ENCODE measurements at places on chromosomes 7 and 10.
A peak's percentile ranks its signal among the peaks of the same experiment; 100 is the strongest.

DNA sequence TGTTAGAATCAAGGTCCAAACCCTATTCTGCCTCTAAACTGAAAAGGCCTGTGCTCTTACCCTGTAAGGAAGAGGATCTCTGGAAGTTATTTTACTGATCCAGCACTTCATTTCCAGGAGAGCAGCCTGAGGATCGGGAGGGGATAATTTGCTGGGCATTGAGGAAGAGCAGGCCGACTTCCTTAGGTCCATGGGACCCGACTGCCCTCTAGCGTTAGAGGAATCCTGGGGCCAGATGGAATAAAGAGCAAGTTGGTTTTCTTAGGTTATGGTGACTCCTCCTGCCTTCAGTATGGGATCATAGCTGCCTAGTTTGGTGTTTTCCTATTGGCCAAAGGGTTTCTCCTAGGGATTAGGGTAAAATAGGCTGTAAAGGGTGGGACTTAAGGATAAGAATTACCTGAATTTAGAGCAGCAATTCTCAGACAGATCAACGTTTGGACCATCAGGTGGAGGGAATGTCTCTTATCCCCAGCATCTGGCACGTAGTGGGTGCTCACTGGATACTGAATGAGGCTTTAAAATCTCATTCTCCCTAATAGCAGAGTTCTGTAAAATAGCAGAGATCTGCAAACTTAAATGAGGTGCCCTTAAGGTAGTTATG, 40.0 kb upstream of the SORBS1 start:
- DNase-seq, result peak; percentile 87

DNA sequence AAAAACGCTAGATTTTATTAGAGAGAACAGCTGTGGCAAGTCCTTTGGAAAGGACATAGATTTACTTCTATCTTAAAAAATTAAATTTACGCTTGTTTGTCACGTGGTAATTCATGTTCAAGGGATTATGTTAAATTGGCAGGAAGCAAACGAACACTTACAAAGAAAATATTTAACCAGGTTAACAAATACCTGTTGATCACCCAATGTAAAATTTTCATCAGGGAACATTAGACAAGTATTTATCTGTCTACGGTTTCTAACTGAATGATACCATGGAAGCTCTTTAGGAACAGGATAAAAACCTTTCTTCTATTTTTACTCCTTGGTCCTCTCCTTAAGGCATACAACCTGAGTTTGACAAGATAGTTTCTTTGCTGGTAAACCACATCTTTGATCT, 122.2 kb downstream of the NOC3L start:
- no peak for DNase-seq

- no peak for DNase-seq
These were observed 173.3 kb downstream of the ELFN1 start for GRCh38 chr7:1843271-1843861.

DNA sequence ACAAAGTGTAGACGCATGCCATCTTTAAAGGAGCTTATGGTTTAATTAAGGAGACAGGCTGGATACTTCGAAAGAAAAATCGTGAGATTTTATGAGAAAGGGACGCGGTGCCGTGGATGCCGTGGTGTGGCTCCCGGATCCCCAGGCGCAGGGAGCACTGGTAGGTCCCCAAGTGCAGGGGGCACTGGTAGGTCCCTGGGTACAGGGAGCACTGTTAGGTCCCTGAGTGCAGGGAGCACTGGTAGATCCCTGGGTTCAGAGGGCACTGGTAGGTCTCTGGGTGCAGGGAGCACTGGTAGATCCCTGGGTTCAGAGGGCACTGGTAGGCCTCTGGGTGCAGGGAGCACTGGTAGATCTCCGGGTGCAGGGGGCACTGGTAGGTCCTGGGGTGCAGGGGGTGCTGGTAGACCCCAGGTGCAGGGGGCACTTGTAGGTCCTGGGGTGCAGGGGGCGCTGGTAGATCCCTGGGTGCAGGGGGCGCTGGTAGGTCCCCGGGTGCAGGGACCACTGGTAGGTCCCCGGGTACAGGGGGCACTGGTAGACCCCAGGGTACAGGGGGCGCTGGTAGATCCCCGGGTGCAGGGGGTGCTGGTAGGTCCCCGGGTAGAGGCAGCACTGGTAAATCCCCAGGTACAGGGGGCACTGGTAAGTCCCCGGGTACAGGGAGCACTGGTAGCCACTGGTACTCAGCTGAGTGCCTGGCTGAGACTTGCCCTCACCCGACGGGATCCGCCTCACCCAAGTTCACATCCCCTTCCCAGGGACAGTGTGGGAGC, 14.1 kb downstream of the PRKAG2 start:
- DNase-seq, result no peak

GRCh38 chr7:12646139-12646538, 41.3 kb upstream of the ARL4A start:
- no peak for DNase-seq
